ENCODE measurements at places on chromosomes 5 and 9.
A peak's percentile ranks its signal among the peaks of the same experiment; 100 is the strongest.

DNA sequence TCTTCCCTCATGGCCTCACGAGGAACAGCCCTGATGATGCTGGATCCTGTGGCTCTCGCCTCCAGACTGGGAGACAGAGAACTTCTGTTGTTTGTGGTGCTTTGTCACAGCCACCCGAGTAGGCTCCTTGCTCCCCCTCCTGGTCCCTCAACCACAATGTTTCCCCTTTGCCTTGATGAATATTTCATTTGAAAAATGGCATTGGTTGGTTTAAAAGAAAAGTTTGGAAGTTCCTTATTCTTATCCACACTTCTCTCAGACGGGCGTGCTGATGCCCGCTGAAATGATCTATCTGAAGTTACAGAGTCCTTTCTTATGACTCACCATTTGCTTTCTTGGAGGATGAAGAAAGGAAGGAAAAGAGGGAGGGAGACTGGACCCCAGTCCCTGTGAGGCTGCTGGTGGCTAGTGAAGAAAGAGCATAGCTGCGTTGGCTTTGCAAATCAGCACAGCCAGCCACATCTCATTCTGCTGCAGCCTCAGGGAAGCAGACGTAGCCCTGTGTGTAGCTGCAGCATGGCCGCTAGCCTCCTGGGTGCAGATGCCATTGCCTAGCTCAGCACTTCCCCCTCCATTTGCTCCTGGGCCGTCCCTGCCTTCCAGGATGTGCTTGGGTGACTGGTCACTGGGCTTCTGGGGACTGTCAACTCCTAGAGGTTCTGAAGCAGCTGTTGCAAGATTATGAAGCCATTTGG, 185.9 kb downstream of the ERCC6L2 start:
- peak; percentile 49 for DNase-seq

GRCh38 chr5:180128671-180129261, 57.2 kb upstream of the RNF130 start:
- no peak for DNase-seq

DNA sequence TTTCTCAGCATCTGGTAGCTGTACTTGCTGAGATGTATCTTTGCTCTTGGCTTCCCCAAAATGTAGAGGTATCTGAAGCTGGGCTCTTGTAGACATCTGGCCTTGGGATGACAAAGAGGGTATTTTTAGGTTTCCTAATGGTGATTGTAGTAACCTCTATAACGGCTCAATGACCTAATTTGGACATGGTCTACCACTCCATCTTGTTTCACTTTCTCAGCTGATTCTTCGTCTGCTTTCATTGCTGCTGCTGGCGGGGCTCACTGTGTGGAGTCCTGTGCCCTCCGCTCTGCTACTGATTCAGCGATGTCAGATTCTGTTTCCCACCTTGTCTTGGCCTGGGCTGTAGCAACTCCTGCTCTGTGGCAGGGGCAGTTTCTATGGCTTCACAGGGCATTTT, 12.7 kb upstream of the MARCHF11 start:
- DNase-seq = no peak

DNA sequence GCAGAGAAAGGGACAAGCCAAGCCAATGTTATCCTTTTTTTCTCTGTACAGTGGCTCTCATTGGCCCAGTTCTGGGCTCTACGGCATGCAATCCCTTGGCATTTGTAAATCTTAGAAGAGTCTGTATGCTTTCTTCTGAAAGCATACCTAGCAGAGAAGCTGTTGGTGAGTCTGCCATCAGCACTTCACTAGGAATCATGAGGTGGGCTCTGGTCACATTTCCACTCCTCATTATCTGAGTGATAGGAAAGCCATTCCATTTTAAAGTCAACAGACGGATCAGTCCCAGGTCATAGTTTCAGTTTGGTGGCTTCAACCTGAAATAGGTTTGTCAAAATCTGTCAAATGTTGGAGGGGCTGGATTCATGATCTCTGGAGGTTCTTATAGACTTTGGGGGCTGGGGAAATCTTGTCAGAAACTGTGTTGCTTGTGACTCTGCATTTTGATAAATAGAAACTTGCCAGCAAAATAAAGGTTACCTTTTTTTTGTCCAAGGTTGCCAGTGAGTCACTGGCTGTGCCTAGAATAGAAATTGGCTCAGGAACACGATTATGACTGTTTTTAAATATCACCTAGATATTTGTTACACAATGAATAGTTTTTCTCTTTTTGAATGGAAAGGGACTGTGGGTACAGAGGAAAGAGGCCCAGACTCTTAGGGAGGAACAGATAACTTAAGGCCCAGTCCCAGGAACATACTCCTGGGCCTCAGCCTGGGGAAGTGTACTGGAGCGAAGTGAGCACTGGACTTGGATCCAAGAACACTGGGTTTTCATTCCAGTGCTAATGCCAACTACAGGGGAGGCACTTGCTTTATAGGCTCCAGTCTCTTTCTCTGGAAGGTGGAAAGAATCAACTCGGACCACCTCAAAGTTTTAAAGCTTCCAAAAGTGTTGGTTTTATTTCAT, 183.1 kb downstream of the NMUR2 start:
- no peak for DNase-seq

- peak; percentile 84 for DNase-seq
These were observed 67.1 kb downstream of the ALDH7A1 start for GRCh38 chr5:126527892-126528291.

GRCh38 chr5:960551-960950, 48.1 kb upstream of the NKD2 start:
- no peak for DNase-seq
